ENCODE measurements at places on chromosomes 4 and X.

DNA sequence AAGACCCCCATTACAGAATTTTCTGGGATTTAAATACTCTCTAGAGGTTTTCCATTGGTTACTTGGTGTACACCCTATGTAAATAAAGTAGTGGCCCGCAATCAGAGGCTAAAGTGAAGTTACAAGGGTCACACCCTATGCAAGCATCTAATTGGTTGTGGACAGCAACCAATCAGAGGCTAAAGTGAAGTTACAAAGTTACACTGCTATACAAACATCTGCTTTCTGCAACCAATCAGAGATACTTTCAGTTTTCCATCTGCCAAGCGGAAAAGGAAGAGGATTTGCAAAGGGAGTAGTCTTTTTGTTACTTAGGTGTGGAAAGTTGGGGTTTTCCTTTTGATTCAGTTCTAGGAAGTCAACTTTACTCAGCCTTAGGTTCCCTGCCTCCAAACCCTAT is 2.0 kb upstream of the ATRX start:
- DNase-seq: peak; percentile 42

DNA sequence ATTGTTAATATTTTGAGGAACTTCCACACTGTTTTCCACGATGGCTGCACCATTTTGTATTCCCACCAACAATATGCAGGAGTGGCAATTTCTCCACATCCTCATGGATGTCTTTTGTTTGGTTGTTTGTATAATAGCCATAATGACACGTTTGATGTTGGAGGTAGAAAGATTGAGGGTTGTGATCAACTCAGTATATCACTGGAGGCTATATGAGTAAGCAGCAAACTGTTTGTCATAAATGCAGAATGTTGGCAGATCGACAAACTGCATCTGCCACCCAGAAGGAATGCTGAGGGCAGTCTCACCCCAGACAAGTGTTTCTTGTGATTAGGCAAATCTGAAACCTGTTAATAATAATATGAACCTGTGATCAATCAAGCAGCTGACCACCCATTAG is 243.9 kb upstream of the WDFY3 start:
- DNase-seq: peak; percentile 1

DNA sequence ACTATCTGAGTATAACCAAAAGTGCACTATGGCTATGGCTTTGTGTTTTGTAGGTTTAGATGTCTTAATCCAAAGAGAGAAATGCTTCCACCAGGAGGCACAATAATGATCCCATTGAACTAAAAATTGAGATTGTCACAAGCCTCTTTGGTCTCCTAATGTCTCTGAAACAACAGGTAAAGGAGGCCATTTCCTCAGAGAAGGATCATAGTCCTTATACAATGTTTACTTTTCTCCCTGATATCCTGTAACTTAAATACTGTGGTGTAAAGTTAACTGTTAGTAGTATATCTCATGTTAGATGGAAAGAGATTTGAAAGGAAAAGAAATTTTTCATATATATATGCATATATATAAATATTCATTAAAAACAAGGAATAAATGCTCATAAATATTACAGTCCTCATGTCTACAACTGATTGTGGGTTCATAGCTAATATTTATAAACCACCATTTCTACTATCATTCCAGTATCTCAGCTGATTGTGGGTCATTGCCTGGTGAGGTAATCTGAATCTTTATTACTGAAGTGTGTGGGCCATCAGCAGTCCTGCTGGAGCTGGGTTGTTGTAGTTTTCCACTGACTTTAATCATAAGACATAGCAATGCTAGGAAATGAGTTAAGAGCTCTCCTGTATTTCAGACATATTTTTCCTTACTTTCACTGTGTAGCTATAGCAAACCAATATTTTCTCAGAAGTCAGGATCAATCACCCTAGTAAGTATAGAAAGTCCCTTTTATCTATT is 1230.4 kb downstream of the PCDH18 start:
- no peak for DNase-seq

DNA sequence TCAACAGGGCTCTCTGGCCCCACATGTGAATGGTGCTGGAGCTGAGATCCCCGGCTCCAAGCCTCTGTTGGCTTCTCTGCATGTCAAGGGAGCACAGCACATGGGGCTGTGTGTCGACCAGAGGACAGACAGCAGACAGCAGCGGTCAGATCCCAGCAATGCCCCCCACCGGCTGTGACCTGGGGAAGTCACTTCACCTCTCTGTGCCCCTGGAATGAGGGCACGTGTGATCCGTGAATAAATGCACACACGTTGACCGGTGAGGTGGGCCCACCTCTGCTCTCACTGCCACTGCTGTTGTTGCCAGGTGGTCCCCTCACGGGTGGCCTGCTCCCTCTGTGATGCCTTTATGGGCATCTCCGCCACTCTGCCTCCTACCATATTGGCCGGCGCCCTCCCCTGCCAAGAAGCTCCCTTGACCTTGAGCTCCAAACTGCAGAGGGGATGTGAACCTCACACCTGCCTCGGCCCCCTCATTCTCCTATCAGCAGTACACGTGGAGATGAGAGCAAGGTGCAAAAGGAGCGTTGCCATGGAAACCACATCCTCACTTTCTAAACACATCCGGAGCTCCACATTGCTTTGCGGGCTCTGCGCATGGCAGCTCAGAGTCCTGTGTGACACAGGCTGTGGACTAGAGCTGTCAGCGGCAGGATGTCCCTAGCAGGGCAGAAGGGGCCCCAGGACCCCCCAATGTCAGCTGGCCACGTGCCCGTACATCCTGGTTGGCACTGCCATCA is 75.4 kb downstream of the ABLIM2 start:
- DNase-seq: no peak

GRCh38 chr4:163587867-163588266 is 93.4 kb downstream of the TMA16 start:
- DNase-seq: no peak

- DNase-seq: peak; percentile 20
Measured at GRCh38 chr4:54550395-54551171, 107.2 kb upstream of the KIT start.

- DNase-seq: peak; percentile 64
Measured at GRCh38 chr4:183139972-183140570, 41.0 kb downstream of the WWC2 start.

DNA sequence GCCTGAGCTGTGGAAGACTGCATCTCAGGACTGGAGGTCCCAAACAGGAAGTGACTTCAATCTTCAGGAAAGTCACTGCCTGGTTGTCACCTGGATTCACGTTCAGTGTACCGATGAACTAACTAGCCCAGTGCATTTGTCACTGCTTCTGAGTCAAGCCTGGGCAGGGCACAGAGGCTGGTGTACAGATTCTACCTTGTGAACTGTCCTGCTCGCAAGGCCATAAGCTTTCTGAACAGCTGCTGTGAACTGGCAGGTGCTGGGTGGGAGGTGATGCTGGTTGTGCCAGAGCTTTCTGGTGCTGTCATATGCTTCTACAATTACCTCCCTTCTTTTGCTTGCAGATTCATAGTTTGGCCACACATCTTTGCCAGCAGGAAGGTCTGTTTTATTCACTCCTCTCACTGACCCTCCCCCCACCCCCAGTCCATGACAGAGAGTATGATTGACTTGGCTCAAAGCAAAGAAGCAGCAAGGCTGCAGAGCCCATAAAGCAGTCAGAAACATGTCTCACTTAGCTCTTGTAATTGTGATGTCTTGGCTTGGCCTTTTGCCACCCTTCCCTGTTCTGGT is 40.5 kb downstream of the ZCCHC12 start:
- no peak for DNase-seq

DNA sequence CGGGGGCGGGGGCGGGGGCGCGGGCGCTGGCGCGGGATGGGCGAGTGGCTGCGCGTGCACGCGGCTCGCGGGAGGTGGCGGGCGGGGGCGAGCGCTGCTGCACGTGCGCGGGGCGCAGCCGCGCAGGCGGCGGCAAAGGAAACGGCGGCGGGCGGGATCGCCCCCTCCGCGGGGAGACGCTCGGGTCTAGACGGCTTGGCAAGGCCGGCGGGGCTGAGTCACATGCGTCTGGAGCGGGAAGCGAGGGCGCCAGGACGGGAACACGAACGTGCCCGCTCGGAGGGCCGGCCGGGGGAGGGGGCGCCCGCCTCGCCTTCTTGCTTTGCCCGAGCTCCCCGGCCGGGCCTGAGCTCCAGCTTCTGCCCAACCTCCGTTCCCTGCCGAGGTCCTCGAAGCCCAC is 4.3 kb upstream of the HAUS7 start:
- DNase-seq: peak; percentile 31

DNA sequence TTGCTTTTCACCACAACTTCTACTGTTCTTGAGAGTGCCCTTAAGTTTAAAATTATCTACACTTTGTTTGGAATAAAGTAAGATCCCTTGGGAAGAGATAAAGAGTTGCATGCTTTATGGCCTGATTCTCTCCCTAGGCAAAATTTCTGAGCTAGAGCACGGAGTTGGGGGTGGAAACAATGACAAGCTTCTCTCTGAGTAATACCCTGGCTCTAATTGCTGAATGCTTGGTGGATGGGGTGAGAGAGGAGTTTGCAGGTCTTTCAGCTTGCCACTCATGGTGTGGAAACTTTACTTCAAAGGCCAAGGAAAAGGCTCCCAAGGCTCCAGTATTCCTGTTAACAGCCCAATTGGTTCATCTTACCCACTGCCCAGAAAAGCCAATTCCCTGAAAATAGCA is 26.1 kb upstream of the PRDM8 start:
- no peak for DNase-seq

GRCh38 chrX:150934453-150934852 is 36.0 kb upstream of the CD99L2 start:
- peak; percentile 60 for DNase-seq

DNA sequence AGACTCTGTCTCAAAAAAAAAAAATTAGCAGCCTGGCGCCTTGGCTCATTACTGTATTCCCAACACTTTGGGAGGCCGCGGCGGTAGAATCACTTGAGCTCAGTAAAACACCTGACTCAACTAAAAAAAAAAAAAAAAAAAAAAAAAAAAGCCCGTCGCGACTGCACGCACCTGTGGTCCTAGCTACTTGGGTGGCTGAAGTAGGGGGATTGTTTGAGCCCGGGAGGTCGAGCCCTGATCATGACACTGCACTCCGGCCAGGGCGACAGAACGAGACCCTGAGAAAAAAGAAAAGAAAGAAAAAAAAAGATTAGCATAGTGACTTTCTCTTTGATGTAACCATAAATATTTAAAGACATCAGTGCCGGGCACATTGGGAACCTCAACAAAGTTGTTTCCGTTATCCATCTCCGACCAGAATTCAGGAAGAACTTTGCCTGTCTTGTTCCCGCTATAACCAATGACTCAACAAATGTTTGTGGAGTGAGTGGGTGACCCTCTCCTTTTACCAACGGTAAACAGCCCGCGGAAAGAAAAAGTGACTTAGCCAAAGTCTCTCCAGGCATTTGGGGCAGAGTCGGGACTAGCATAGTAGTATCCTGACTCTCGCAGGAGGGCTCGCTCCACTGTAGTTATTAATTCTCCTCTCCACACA is 553 bp upstream of the MED28 start:
- peak; percentile 78 for DNase-seq

DNA sequence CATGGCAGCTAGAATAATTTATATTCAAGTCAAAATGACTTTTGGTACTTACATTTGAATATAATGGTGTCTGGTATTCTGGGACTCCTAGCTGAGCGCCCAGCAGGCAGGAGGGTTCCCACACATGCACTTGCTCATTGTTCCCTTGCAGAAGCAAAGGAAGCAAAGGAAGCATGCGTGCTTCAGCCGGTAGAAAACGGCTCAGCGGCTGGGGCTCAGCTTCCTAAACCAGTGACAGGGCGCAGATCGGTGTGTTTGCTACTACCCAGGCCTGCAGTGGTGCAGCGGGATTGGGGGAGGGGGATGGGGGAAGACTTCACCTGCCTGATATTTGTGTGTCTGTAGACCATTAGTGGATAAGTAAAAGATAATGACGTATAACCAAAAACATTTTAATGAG is 978.3 kb upstream of the TENM3 start:
- DNase-seq: no peak

DNA sequence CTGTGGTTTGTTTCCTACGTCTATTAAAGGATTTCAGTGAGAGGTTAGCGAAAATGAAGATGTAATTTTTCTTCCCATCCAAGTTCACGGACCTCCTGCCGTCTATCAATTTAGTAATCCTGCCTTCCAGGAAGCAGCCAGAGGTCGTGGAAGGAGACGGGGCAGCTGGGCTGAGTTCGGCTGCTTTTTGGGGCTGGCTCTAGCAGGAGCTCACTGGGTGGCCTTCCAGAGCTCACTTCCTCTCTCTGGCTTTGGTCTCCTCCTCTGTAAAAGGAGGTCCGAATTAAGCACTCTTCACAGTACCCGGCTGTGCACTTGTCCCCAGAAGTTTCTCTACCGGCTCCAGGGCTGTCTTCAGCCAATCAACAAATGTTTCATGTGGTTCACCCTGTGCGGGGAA is 295.4 kb downstream of the BCOR start:
- DNase-seq: no peak

GRCh38 chrX:118367338-118367737 is 21.4 kb downstream of the WDR44 start:
- no peak for DNase-seq

DNA sequence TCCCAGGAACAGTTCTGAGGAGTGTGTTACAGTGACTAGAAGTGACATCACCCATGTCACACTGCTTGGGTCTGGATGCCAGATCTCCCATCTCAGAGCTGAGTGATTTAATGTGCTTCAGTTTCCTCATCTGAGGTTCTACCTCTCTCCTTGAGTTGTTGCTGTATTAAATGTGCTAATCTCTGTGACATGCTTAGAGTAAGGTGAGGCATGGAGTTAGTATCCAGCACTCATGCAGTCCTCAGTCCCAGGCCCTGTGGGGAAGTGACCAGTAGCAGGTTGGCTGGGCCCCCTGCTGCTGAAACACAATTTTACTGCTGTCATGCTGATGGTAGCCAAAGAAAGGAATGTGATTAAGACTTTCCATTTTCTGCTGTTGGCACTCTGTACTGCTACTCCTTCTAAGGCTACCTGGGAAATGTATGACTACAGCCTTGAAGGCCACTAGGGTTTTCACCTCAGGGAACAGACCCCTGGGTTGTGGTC is 639.6 kb downstream of the MID1IP1 start:
- DNase-seq: no peak

DNA sequence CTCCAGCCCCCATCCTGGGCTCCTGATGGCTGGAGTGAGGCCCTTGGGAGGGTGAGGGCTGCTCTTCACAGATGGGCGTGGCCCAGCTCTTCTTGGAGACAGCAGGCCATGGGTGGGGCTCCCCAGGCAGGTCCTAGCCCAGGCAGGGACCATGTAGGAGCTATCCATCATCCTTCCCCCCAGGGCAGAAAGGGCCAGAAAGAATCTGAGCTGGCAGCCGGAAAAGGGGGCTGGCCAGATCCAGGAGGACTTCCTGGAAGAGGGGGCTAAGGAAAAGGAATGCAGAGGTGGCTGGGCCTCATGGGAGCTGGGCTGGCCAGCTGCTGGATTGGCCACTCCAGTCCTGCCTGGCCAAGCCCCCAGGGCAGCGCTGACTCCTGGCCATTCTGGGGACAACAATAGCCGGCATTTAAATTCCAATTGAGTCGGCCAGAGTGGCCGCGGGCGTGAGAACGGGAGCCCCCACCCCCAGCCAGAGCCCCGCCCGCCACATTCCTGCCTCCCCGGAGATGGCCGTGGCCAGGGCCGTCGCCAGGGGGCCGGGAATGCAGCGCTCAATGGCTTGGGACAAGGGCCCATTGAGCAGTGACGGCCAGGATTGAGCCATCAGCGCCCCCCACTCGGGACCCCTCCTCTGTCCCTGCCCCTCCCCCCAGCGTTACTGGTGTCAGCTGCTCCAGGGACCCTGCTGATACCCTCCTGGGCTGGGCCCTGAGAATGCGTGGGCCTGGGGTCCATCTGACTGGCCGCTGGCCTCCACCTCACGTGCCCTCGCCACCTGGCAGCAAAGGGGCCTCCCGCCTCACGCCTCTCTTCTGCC is 15.1 kb upstream of the FGFR3 start:
- DNase-seq: no peak

All from amniotic epithelial cell (primary cell).